Esophagus muscularis mucosa (tissue), 4 donors: ENCODE measurements at places on chromosomes 5 and 9. TPM values are rescaled to one million over a fixed set of nuclear protein-coding genes. Genes with fewer than 3 reads are reported as not detected.

ZNF608 gene
- total RNA-seq, result 28.7 TPM

NDUFAF2 gene
- total RNA-seq, result 29.4 TPM

CAVIN4 gene
- total RNA-seq, result 0.65 TPM

PCDHGA12 gene
- total RNA-seq, result 11.2 TPM

- no peak for DNase-seq
Observed at GRCh38 chr5:138653502-138653901, 78.3 kb upstream of the HSPA9 start.

- DNase-seq, result no peak
Observed at GRCh38 chr9:28289746-28290145, 716.5 kb upstream of the C9orf72 start.

DNA sequence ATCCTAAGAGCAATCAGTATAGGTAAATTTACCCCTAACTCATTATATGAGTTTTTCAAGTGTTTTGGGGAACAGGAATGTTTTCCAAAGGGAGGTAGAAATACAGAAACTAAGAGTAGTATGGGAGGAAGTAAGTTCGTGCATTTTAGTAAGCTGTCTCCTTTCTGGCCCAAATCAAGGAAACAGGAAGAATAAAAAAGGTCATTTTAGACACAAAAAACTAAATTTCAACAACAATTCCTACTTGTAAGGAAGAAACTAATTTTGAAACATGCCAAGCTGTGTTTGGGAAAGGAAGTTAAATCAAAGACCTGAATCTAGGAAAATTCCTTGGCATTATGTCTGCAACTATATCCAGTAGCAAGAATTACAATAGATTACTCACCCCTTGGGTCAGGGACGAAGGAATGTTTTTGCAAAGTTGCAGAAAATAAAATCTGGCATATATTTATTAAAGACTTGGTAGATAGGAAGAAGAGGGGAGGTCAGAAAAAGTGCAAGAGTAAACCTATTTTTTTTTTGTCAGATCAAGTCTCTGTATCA lies 6.5 kb upstream of the RPS6 start:
- DNase-seq, result no peak

DNA sequence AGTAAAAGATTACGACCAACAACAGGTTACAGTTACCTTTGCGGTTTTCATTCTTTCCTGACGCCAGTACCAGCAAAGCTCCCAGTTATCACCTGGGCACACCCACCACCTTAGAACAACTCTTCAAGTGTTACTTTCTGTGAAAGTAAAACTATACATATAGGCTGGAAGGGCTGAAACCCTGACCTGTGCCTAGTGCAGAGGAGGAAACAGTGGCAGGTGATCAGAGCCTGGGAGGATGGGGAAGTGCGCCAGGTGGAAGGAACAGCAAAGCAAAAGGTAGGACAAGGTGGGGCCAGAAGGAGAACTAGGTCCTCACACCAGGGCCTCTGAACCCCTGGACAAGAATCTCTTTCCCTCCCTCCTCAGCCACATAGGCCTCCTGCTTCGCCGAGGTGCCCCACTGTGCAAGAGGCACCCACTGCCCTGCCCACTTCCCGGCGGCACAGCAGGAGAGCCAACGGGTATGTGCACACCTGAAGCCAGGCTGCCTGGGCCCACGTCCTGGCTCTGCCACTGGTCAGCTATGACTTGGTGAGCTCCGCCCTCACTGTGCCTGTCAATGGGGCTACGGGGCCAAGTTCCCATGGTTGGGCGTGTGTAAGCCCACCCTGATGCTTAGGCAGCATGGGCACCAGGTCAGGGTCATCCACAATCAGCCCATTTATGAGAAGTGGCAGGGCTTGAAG lies 26.9 kb downstream of the BICD2 start:
- DNase-seq, result no peak

DNA sequence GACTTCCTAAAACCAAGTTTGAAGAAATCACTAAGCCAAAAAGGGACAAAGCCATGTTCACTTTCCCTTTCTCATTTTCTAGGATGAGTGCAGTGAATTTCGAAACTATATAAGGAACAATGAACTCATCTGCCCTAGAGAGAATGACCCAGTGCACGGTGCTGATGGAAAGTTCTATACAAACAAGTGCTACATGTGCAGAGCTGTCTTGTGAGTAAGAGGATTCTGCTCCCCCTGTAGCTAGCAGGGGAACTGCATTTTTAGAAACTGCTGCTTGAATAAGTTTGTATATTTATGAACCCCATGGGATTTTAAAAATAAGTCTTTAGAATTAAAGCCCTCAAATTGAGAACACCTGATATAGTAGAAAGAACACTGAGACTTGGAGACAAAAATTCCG lies 42.7 kb upstream of the SPINK14 start:
- no peak for DNase-seq

- no peak for DNase-seq
Observed at GRCh38 chr9:87827341-87827740, 55.3 kb upstream of the SPATA31E1 start.

DNA sequence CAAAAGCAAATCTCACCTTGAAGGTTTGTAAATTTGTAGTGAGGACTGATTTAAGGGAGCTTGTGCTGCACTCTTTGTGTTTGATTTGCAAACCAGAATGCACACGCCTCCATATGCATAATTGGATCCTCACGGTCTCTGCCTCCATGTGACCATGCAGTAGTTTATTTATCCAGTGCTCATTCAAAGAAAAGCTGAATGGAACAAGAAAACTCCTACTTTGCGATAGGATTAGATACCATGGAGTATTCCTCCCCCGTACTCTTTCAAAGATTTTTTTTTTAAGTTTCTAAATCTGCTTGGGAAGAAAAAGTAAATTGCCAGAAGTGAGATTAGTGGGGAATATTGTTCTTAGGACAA lies 290.4 kb upstream of the TUT7 start:
- no peak for DNase-seq

- no peak for DNase-seq
Observed at GRCh38 chr5:133232011-133232410, 180.2 kb downstream of the HSPA4 start.

GRCh38 chr5:1552521-1553255 lies 28.9 kb upstream of the LPCAT1 start:
- peak; percentile 92 for DNase-seq
